Heart left ventricle (tissue), 16 donors: ENCODE measurements at places on chromosomes 1 and 21.
A peak's percentile ranks its signal among the peaks of the same experiment; 100 is the strongest.

DNA sequence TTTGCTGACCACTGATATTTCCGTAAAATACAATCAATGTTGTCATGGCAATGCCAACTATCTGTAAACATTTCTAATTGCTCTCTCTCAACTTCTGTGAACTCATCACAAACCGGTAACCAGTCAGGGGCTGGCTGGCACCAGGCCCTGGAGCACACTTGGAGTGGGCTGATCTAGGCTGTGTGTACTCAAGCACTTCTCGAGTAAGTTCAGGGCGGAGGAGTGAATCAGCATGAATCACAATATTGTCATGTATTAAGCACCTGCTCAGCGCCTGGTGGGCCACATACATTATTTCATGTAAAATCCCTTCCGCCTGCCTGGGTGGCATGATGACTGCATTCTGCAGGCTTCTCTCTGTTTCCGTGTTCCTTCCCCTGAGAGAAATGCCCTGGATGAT, 212.4 kb downstream of the FOXD2 start:
- no peak overlapping the region for H3K27ac ChIP-seq
- H3K4me3 ChIP-seq = no peak overlapping the region
- H3K4me1 ChIP-seq = no peaks in the 10 kb centered on the region
- no peak for DNase-seq
- H3K27me3 ChIP-seq = peaks cover 15% of the 10 kb centered on the region

- DNase-seq = no peak
- no peaks in the 10 kb centered on the region for H3K4me1 ChIP-seq
- H3K36me3 ChIP-seq = no peaks in the 10 kb centered on the region
- no peaks in the 10 kb centered on the region for H3K27me3 ChIP-seq
- no peak overlapping the region for H3K27ac ChIP-seq
- H3K4me3 ChIP-seq = no peak overlapping the region
Observed at GRCh38 chr1:114094675-114095074, 59.0 kb downstream of the SYT6 start.

DNA sequence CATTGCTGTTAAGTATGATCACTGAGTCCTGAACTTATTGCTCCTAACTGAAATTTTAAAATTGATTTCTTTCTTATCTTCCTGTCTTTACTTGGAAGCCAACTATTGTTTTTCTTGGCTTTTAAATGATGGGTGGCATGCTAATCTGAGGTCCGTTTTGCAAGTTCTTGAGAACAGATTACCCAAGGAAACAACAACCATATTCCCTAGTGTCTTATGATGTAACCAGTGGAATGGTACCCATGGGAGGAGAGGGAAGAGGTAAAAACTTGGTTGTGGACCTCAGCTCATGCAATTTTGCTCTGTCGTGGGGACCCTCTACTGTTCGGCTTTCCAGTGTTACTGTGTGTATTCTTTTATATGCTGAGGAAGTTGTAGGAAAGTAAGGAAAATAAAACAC, 454.8 kb upstream of the ADAMTS5 start:
- H3K4me1 ChIP-seq = peaks cover 32% of the 10 kb centered on the region
- H3K27ac ChIP-seq = no peak overlapping the region
- DNase-seq = no peak
- no peaks in the 10 kb centered on the region for H3K27me3 ChIP-seq

GRCh38 chr1:15432324-15432723, 5.9 kb upstream of the CTRC start:
- no peaks in the 10 kb centered on the region for H3K27me3 ChIP-seq
- H3K27ac ChIP-seq = no peak overlapping the region
- H3K4me1 ChIP-seq = no peaks in the 10 kb centered on the region
- no peaks in the 10 kb centered on the region for H3K36me3 ChIP-seq

DNA sequence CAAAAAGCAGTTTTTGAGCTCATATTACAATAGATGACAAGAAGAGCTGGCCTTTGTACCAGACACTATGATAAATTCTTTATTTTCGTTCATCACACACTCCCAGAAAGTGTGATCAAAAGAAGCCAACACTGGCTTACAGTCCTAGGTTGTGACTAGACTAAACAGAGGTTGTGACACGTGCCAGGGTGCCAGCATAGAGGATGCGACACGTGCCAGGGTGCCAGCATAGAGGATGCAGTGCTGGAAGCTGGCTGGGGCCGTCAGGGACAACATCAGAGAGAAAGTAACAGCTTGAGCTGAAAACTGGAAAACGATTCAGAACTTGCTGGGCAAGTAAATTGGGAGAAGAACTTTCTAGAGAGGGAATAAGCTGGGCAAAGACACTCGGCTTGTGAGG, 2.2 kb downstream of the MTARC1 start:
- H3K4me3 ChIP-seq = no peak overlapping the region
- no peaks in the 10 kb centered on the region for H3K36me3 ChIP-seq
- H3K27ac ChIP-seq = no peak overlapping the region
- H3K4me1 ChIP-seq = peaks cover 38% of the 10 kb centered on the region
- no peaks in the 10 kb centered on the region for H3K27me3 ChIP-seq

DNA sequence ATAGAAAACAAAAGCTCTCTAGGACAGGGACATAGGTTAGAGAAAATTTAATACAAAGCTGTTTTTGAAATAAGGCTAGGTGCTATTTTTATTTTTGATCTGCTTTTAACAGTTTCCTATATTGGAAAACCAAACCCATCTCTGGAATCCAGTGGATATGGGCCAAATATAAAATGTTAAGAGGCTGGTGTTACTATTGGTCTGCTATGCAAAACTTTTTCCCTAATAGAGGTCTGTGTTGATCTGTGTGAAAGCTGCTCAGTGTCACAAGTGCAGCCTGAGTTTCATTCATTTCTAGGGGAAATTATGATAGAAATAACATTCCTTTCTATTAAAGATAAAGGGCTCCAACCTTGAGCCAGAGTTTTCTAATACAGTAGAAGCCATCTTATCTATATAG, 116.4 kb downstream of the OLFML2B start:
- no peak overlapping the region for H3K4me3 ChIP-seq
- no peak overlapping the region for H3K27ac ChIP-seq
- no peaks in the 10 kb centered on the region for H3K27me3 ChIP-seq
- H3K36me3 ChIP-seq = no peaks in the 10 kb centered on the region

- DNase-seq = peak; percentile 94
- H3K27me3 ChIP-seq = no peaks in the 10 kb centered on the region
- peak overlapping the region; percentile 76 for H3K4me3 ChIP-seq
- peak overlapping the region; percentile 98 for H3K27ac ChIP-seq
- H3K4me1 ChIP-seq = no peaks in the 10 kb centered on the region
- H3K36me3 ChIP-seq = no peaks in the 10 kb centered on the region
Observed at GRCh38 chr1:11907275-11908094, 18.7 kb downstream of the KIAA2013 start.

DNA sequence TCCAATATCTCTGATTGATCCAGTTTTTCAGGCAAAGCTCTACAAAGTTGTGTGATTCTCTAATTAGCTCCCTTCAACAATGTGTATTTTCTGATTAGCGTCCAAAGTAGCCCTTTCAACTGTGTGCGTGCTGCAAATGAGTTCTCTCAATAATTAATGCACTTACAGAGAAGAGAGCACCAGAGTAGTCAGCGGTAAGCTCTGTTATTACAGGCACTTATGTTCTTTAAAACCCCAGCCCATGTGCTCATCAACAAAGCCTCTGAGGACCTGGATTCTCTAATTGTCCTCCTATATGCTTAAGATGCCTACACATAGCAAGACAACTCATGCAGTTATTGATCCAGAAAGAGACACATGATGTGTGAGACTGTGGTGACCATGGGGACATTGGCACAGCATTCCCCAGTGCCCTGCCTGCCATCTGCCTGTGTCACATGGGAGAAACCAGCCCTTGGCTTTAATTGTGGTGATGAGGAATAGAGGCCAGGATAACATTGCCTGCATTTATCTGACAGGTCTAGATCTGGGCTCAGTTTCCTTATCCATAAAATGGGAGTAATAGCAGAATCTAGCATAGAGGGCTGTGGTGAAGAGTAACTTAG, 151.7 kb downstream of the PCP4 start:
- no peak overlapping the region for H3K4me3 ChIP-seq
- H3K27ac ChIP-seq = no peak overlapping the region
- no peaks in the 10 kb centered on the region for H3K4me1 ChIP-seq
- peaks cover 3% of the 10 kb centered on the region for H3K27me3 ChIP-seq

DNA sequence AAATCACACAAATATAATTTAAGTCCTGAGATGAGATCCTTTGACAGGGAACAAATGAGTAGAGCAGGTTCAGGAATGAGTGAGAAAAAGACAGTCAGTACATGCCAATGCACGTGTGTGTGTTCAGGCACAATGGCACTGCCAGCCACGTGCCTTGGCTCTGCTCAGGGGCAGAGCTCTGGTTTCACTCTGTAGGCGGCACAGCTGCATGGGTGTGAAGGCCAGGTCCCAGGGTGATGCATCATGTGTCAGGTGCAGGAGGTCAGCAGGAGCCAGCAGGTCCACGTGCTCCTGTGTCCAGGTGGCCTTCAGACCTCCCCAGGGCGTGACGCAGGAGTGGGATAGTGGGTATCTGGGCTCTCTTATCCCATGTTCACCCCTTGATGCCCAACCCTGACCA, 386.1 kb downstream of the KCNH1 start:
- no peaks in the 10 kb centered on the region for H3K27me3 ChIP-seq
- H3K27ac ChIP-seq = no peak overlapping the region
- no peaks in the 10 kb centered on the region for H3K4me1 ChIP-seq
- DNase-seq = no peak
- no peaks in the 10 kb centered on the region for H3K36me3 ChIP-seq

DNA sequence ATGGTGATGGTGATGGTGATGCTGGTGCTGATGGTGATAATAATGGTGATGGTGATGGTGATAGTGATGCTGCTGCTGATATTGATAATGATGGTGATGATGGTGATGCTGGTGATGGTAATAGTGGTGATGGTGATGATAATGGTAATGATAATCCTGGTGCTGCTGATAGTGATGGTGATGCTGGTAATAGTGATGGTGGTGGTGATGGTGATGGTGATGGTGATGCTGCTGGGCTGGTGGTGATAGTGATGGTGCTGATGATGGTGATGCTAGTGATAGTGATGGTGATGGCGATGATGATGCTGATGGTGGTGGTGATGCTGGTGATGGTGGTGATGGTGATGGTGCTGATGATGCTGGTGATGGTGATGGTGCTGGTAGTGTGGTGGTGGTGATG, 58.4 kb upstream of the IGSF21 start:
- H3K4me1 ChIP-seq = no peaks in the 10 kb centered on the region
- no peak overlapping the region for H3K4me3 ChIP-seq
- H3K27me3 ChIP-seq = peaks cover 14% of the 10 kb centered on the region
- H3K27ac ChIP-seq = no peak overlapping the region

- peak overlapping the region; percentile 91 for H3K27ac ChIP-seq
- DNase-seq = no peak
- no peak overlapping the region for H3K4me3 ChIP-seq
- H3K4me1 ChIP-seq = no peaks in the 10 kb centered on the region
- H3K36me3 ChIP-seq = no peaks in the 10 kb centered on the region
Observed at GRCh38 chr21:35473496-35473895, 424.4 kb upstream of the RUNX1 start.

- H3K36me3 ChIP-seq = no peaks in the 10 kb centered on the region
- no peak for DNase-seq
- H3K27me3 ChIP-seq = no peaks in the 10 kb centered on the region
- H3K4me3 ChIP-seq = no peak overlapping the region
- H3K4me1 ChIP-seq = no peaks in the 10 kb centered on the region
Observed at GRCh38 chr1:59833991-59834390, 19.2 kb downstream of the HOOK1 start.

- no peak for DNase-seq
- H3K36me3 ChIP-seq = no peaks in the 10 kb centered on the region
- H3K4me3 ChIP-seq = peak overlapping the region; percentile 97
Observed at GRCh38 chr1:225425201-225425786, 2.5 kb downstream of the LBR start.

- peaks cover 23% of the 10 kb centered on the region for H3K27me3 ChIP-seq
- H3K4me1 ChIP-seq = no peaks in the 10 kb centered on the region
- no peak for DNase-seq
- no peak overlapping the region for H3K27ac ChIP-seq
Observed at GRCh38 chr1:17304151-17304825, 3.7 kb upstream of the PADI4 start.

GRCh38 chr1:30342535-30343141, 380.7 kb downstream of the MATN1 start:
- no peak for DNase-seq
- peaks cover 54% of the 10 kb centered on the region for H3K27me3 ChIP-seq

GRCh38 chr1:13652238-13652637, 47.8 kb upstream of the PRDM2 start:
- H3K27ac ChIP-seq = no peak overlapping the region
- no peak for DNase-seq
- H3K4me1 ChIP-seq = no peaks in the 10 kb centered on the region
- no peak overlapping the region for H3K4me3 ChIP-seq
- no peaks in the 10 kb centered on the region for H3K36me3 ChIP-seq

- DNase-seq = no peak
- no peak overlapping the region for H3K27ac ChIP-seq
- H3K4me1 ChIP-seq = peaks cover 68% of the 10 kb centered on the region
- H3K36me3 ChIP-seq = no peaks in the 10 kb centered on the region
- H3K4me3 ChIP-seq = no peak overlapping the region
Observed at GRCh38 chr1:218464871-218465270, 119.7 kb downstream of the TGFB2 start.

- DNase-seq = no peak
- no peak overlapping the region for H3K27ac ChIP-seq
- no peak overlapping the region for H3K4me3 ChIP-seq
- no peaks in the 10 kb centered on the region for H3K27me3 ChIP-seq
Observed at GRCh38 chr1:67555461-67556296, 125.5 kb upstream of the SERBP1 start.

GRCh38 chr1:198359024-198359653, 181.3 kb downstream of the ATP6V1G3 start:
- no peaks in the 10 kb centered on the region for H3K27me3 ChIP-seq
- H3K4me3 ChIP-seq = no peak overlapping the region
- no peak for DNase-seq
- H3K4me1 ChIP-seq = no peaks in the 10 kb centered on the region
- H3K27ac ChIP-seq = no peak overlapping the region
- no peaks in the 10 kb centered on the region for H3K36me3 ChIP-seq

DNA sequence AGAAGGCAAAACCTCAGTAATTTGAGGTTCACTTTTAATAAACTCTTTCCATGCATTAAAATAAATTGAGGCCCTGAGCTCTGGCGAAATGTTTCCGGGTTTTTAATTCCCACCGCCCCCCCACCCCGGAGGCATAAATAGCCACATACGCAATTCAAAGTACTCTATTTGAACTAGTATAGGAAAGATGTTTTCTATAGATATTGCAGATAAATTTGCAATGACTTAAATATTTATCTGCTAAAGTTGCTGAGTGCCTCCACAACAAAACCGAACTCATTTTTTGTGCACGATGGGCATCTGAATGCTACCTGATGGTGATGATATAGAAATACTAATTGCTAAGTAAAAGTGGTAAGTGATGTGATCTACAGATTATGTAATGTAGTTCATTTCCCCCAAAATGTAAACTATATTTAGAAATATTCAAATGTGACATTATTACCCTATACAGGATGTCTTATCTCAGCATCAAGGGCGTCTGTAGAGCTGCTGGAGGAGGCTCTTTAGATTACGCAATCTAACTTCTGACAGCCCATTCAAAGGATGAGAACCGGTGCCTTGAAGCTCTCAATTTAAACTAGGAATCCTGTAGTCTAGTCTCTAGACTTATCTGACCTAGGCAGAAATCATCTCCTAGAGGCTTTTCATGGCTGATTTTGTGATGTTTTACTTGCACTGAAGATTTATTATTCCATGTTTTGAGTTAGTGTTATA, 8.5 kb downstream of the IRF2BP2 start:
- H3K4me3 ChIP-seq = peak overlapping the region; percentile 1
- no peak for DNase-seq
- no peaks in the 10 kb centered on the region for H3K36me3 ChIP-seq
- peaks cover 71% of the 10 kb centered on the region for H3K4me1 ChIP-seq
- no peaks in the 10 kb centered on the region for H3K27me3 ChIP-seq
